ENCODE measurements at places on chromosomes 6 and 20.

DNA sequence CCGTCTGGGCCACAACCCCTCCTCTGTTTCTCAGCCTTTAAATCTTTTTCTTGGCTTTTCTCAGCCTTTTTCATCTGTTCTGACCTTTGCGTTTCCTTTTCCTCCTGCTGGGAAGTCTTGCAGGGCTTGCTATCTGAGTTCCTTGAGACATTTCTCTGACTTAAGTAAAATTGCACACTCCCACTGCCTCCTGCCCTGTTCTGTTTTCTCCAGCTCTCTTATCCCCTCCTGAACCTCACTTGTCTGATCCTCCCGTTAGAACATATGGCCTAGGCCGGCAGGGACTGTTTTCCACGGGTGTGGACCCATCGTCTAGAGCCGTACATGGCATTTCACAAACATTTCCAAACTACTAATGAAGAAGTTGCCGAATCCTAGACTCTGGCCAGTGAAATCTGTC lies 63.0 kb downstream of the ARID1B start:
- DNase-seq, result no peak

DNA sequence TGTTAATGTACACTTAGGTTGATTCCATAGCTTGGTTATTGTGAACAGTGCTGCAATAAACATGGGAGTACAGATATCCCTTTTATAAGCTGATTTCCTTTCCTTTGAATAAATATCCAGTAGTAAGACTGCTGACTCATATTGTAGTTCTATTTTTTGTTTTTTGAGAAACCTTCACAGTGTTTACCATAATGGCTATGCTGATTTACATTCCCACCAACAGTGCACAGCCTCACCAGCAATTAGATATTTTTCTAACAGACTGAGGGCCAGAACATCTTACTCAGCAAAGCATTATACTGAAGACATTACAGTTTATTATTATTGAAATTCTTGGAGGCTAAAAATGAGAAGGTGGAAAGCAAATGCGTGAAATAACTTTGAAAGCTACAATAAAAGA lies 187.3 kb upstream of the HEY2 start:
- DNase-seq, result no peak

- DNase-seq, result no peak
These were observed 188.2 kb upstream of the PREP start for GRCh38 chr6:105591053-105591452.

DNA sequence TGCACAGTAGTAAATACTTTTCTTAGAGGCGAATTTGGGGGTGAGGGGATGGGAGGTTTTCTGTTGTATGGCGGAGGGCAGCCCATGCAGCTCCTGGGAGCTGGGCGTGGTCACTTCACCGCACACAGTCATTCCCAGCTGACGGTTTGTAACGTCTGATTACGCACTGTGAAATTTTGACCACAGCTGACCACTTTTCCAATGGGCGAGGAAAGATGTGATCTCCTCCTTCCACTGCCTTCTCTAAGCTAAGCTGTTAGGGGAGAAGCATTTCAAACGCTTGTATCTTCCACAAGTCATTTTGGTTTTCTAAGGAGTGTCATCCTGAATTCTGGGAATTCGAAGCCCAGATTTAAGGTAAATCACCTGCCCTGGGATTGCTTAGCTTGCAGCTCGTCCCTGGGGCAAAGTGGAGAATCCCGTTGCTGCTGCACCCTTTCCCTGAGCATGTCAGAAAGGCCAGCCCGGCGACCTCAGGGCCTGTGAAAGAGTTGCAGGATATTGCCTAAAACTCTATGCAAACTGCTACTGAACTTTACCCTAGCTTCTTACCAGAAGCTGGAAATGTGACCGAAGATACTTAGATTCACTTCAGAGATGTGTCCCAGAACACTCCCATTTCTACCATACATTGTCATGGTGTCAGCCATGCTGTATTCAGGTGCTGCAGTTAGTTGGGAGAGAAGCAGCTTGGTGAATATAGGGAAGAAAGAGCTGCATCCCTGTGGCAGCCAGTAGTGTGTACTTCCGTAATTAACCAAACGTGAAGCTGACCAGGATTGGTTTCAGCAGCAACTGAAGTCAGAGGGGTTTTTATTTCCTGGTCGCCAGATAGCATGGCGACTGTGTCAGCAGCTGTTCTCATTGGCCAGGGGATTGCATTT lies 58.9 kb downstream of the RREB1 start:
- no peak for DNase-seq

DNA sequence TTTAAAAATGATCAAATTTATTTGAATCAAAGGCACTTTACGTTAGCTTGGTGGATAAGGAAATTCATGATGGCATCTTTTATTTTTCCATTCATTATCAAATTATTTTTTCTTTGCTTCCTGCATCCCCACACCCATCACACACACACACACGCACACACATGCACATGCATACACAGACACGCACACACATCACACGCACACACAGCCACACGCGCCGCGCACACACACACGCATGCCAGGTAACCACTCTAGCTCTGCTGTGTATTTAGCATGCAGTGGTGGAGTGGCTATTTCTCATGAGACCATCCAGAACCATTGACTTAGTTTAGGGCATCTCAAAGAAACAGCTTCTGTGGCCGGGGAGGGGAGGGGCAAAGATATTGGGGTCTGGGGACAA lies 47.0 kb downstream of the GNAS start:
- DNase-seq, result no peak

DNA sequence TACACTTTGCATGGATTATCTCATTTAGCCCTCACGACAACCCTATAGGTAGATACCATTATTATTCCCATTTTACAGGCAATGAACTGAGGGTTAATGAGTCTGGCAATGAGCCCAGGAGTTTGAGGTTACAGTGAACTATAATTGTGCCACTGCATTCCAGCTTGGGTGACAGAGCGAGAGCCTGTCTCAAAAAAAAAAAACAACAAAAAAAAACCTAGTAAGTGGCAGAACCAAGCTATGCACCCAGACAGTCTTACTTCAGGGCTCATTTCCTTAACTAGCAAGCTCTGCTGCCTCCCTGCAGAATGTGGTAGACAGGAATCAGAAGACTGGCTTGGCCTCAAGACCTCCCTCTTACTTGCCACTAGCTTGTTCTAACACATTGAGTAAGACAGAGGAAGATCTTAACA lies 71.9 kb upstream of the RREB1 start:
- DNase-seq, result no peak

DNA sequence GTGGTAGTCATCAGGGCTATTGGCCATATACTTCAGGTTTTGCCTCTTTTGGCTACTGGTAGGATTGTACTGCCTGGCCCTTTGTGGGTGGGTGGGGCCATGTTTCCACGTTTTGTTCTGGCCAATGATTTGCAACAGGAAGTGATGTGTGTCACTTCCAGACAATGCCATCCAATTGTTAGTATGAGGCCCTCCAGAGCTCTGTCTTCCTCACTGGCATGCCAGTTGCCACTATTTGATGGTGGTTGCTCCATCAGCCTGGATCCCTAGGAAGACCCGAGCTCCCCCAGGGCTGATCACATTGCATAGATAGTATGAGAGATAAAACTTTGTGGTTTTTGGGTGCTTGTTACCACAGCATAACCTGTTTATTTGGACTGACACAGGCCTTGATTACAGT lies 7.7 kb upstream of the LRRN4 start:
- DNase-seq, result no peak

DNA sequence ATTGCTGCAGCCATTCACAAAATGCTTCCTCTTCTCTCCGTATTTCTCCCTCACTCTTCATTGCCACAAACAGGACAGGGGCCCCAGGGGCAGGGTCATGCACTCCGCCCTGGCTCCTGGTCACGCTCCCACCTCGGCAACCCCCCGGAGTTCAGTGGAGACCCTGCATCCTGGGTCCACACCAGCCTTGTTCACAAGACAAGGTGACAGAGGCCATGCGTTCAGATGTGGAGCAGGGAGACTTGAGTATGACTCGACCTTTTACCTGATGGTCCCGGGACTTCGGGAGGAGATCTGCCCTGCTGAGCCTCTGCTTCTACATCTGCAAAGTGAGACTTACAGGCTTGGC lies 49.4 kb downstream of the ANKRD60 start:
- DNase-seq, result no peak

DNA sequence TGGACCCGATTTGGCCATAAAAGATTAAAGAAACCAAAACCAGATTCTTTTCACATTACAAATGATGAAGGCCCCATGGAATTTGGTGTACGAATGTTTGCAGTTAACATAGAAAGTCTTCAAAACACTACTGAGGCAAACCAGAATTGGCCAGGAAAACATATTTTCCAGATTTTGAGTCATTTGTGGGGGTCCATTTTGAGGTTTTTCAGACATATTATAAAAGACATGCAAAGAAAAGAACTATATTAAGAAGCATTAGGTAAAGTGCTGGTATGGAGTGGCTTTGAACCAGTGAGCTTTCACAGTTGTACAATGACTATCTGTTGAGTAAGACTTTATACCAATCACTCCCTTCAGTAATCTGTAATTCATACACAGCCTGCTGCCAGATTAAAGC lies 168.9 kb upstream of the COL21A1 start:
- no peak for DNase-seq

DNA sequence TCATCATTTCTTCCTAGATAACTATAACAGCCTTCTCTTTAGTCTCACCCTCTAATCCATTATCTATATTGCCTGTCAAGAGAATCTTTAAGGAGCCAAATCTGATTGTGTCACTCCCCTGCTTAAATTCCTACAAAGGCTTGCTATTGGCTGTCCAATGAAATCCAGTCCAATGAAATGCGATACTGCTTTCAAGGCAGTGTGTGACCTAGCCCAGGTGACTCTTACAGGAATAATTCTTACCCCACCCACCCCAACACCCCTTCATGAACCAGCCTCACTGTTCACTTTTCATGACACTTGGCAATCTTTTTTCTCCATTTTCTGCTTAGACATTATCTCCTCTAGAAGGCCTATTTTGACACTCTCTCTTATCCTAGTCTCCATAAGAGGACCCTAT lies 163.3 kb upstream of the MARCKS start:
- DNase-seq, result no peak

DNA sequence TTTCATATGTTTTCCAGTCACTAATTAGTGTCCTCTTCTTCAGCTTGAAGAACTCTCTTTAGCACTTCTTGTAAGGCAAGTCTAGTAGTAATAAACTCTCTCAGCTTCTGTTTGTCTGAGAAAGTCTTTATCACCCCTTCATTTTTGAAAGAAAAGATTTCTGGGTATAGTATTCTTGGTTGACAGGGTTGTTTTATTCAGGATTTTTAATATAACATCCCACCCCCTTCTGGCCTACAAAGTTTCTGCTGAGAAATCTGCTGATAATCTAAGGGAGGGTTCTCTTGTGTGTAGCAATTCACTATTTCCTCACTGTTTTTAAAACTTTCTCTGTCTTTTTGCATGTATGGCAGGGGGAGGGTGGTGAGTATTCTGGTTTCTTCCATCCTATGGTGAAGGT lies 9.6 kb upstream of the WFDC11 start:
- no peak for DNase-seq

- no peak for DNase-seq
These were observed 83.7 kb upstream of the PRSS16 start for GRCh38 chr6:27163834-27164233.

GRCh38 chr20:62482974-62483373 lies 7.2 kb upstream of the GATA5 start:
- DNase-seq, result no peak

GRCh38 chr20:4905195-4905594 lies 96.1 kb downstream of the SLC23A2 start:
- no peak for DNase-seq

- no peak for DNase-seq
These were observed 66.5 kb upstream of the IER3 start for GRCh38 chr6:30810813-30811339.

DNA sequence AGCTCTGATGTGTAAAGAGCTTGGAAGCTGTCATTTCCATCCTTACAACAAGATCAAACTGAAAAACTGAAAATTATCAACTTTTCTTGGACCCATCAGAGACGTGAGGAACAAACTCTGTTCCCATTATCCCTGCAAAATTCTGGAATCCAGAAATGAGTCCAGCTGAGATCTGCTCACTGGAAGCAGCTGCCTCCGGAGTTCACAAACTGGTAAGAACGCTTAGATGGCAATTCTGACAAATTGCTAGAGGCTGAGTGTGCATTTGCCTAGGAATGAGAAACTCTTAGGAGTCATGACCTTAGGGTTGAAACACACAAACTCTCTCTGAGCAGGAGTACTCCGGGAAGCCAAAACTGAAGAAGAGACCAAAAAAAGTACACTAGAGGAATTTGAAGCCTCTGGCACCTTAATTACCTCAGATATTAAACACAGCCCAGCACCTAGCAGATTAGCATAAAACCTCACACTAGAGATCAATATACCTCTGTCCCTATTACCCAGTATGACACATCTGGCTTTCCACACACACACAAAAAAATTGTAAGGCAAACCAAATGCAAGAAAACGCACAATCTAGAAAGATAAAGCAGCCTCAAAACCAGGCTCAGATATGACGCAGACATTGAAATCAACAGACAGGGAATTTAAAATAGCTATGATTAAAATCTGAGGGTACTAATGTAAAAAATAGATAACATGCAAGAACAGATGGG lies 233.5 kb upstream of the SGK1 start:
- DNase-seq, result no peak

GRCh38 chr6:11042750-11043377 lies 1.2 kb downstream of the ELOVL2 start:
- DNase-seq, result no peak

- DNase-seq, result peak; percentile 97
These were observed 1.7 kb downstream of the PRL start for GRCh38 chr6:22295145-22295544.

- peak; percentile 74 for DNase-seq
These were observed 27.1 kb downstream of the RAB44 start for GRCh38 chr6:36724514-36725390.

DNA sequence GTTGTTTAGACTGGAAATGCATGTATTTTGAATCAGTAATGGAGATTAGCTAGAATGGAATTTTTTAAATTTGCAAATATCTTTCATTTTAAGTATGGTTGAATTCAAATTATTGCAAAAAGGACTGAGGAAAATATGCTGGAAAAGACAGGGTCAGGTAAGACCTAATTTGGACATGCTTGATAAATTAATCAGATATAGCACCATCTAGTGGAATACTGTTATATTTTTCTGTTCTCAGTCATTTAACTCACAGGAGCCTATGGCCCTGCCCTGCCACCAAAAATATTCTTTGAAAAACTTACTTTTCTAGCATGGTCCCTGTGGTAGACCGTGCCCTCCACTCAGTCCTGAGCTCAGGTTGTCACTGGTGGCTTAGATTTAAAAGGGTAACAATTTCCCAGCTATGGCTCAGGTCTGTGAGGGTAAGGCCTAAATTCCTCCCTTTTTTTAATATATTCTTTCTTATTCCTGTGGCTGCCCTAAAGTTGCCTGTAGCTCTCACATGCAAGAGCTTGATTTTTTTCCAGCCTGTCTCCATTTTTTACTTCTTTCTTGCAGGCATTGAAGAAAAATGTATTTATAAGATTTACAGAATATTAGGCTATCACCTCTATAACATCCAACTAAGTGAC lies 25.3 kb upstream of the KIAA1586 start:
- peak; percentile 59 for DNase-seq
